ENCODE measurements at places on chromosomes 7 and 10.

- no peak for DNase-seq
Observed at GRCh38 chr10:95795602-95796001, 39.6 kb downstream of the ENTPD1 start.

GRCh38 chr10:7953447-7953846 lies 101.0 kb upstream of the GATA3 start:
- no peak for DNase-seq

DNA sequence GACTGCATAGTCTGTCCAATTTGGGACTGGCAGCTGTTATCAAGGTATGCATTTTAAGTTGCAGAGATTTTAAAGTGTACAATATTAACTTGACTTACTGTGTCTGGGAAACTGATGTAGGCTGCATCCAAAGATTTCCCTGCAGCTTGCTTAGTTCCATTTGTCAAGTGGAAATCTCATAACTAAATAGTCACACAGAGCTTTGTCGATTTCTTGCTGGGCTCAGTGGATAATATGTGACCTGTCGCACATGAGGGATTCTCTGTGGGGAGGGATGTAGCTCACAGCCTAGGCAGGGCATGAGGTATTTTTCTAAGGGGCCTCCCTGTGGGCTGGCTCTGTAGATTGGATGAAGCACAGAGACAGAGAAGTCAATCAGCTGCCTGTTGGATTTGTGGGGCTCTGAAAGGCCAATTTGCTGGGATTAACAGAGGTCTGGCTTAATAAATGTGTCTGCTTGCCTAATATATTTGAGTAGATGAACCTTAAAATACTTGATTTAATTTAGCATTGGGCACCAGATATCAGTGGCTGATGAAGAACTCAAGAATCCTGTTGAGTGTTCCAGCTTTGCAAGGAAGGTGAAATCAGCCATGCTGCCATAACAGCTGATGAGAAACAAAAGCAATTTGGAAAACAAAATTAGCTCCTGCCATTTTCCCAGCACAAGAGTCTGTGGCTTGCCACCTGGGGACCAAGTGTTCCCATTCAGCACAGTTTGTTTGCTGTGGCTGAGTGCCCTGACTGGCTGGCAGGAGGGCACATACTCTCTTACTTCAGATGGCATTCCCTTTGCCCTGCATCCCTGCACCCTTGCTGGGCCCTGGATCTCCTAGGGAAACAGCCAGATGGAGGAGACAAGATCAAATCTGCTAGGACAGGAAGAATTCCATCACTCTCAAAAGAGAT lies 598.5 kb downstream of the SORCS3 start:
- DNase-seq: no peak

GRCh38 chr10:1126461-1126860 lies 70.3 kb downstream of the WDR37 start:
- DNase-seq: no peak

DNA sequence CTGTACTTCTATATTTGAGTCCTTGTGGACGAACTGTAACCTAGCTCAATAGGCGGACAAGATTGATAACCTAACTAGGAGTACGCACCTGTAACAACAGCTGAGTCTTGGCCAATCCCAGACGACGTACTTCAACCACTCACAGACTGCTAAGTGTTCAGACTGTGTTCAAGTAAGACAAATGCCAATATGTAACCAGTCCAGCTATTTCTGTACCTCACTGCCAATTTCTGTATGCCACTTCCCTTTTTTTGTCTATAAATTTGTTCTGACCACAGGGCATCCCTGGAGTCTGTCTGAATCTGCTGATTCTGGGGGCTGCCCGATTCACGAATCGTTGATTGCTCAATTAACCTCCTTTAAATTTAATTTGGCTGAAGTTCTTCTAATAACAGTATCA lies 32.2 kb downstream of the HACD1 start:
- DNase-seq: no peak

- DNase-seq: no peak
Observed at GRCh38 chr7:144410441-144410840, 6.9 kb upstream of the NOBOX start.

- no peak for DNase-seq
Observed at GRCh38 chr10:130550952-130551674, 414.9 kb downstream of the GLRX3 start.

DNA sequence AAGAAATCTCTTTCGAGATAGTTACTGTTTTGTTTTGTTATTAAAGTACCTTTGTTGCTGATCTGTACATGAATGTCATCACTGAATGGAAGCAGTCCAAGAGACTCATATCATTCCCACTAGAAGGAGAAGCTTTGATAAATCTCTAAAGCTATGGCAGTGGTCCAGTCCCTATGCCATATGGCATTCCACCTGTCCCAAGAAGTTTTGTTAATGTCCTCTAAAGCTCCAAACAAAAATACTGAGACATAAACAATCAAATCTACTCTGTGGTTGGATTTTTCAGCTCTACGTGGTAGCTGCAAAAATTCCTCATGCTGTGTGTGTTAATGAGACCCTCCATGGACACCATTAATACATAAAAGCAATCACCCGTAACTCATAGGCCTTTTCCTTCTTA lies 94.1 kb downstream of the LRRN3 start:
- DNase-seq: no peak

- no peak for DNase-seq
Observed at GRCh38 chr7:150382123-150382843, 3.2 kb downstream of the ZNF775 start.

- DNase-seq: no peak
Observed at GRCh38 chr10:78508955-78509748, 475.5 kb downstream of the RPS24 start.

DNA sequence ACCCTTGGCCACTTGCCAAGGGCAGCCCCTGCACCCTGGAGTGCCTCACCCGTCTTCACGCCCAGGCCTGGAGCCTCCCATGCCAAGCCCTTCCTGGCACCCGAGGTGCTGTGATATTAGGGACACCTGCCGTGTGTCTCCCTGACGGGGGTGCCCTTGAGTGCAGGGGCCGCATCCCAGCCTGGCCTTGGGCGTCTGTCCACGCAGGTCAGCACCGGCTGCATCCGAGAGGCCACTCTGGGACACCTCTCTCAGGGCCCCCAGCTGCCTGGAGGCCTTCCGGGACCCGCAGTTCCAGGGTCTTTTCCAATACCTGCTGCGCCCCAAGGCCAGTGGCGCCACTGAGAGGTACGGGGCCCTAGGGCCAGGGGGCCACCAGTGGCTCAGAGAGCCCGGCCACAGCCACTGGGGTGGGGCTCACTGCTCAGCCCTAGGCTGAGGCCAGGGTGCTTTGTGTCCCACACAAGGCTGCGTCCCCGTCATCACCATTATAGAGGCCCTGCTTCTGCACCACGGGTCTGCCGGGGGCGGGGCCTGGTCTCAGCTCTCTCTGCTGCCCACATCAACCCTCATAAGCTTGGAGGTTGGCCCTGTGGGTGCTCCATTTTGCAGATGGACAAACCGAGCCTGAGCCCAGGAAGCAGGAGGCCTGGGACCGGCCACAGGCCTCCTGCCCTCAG lies 12.7 kb downstream of the AP5Z1 start:
- no peak for DNase-seq

DNA sequence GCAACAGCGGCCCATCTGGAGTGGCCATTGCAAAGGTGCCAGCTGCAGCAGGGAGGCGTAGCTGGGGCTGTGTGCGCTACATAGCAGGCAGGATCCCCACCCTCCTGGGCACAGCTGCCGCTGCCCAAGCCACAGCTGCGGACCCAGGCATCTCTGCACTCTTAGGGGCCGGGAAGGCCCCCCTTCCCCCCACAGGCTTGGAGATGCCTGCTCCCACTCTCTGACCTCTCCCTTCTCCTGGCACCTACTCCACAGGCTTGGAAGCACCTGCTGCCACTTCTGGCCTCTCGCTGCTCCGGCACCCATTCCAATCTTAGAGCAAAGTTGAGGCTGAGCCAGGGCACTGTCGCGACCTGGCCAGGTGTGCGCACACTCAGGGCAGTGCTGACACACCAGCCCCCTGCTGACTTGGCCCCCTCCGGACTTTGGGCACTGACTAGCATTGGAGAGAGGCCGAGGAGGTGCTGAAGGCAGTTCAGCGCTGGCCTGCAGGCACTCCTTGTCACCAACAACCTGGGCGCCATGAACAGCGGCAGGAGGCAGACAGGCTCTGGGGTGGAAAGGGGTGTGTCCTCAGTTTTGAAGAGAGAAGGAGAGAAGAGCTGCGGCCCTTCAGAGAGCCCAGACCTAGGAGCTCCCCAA lies 18.4 kb downstream of the RBM48 start:
- no peak for DNase-seq

- DNase-seq: no peak
Observed at GRCh38 chr7:80459776-80460510, 51.9 kb downstream of the GNAT3 start.

Measured in activated naive CD8-positive, alpha-beta T cell treated with anti-CD3 and anti-CD28 coated beads, Interleukin-2, amount 50 U/mL, for 16 hours (primary cell).